Mesangial cell (primary cell): ENCODE measurements at places on chromosomes 3 and 15. TPM values are rescaled to one million over a fixed set of nuclear protein-coding genes. Genes with fewer than 3 reads are reported as not detected.

The C3orf20 gene
- not detected in 2 replicates for total RNA-seq

The SEMA6D gene
- 0.49 and 2.9 TPM in 2 replicates for total RNA-seq

The TRPC1 gene
- total RNA-seq = 9.6 and 20.7 TPM in 2 replicates

The ERICH6 gene
- not detected in 2 replicates for total RNA-seq

The P2RY13 gene
- total RNA-seq = not detected in 2 replicates

The ATP8B4 gene
- total RNA-seq = not detected in 2 replicates

The PRSS50 gene
- total RNA-seq = 0.16 and 0.63 TPM in 2 replicates

The PDZRN3 gene
- total RNA-seq = 0.98 and 1.0 TPM in 2 replicates

The MFSD1 gene
- 28.5 and 44.2 TPM in 2 replicates for total RNA-seq

The DNAH12 gene
- under 0.01 TPM in 1 of 2 replicates, not detected in the other for total RNA-seq

The SCG3 gene
- total RNA-seq = not detected in 2 replicates

The GXYLT2 gene
- 17.6 and 51.1 TPM in 2 replicates for total RNA-seq

The ZNF502 gene
- 1.5 and 1.9 TPM in 2 replicates for total RNA-seq
